ENCODE measurements at places on chromosomes 3 and 15.
A peak's percentile ranks its signal among the peaks of the same experiment; 100 is the strongest.

- no peak for DNase-seq
Measured at GRCh38 chr3:171044384-171044783, 17.9 kb upstream of the SLC2A2 start.

GRCh38 chr3:17044855-17045254 lies 160.1 kb downstream of the PLCL2 start:
- no peak for DNase-seq

DNA sequence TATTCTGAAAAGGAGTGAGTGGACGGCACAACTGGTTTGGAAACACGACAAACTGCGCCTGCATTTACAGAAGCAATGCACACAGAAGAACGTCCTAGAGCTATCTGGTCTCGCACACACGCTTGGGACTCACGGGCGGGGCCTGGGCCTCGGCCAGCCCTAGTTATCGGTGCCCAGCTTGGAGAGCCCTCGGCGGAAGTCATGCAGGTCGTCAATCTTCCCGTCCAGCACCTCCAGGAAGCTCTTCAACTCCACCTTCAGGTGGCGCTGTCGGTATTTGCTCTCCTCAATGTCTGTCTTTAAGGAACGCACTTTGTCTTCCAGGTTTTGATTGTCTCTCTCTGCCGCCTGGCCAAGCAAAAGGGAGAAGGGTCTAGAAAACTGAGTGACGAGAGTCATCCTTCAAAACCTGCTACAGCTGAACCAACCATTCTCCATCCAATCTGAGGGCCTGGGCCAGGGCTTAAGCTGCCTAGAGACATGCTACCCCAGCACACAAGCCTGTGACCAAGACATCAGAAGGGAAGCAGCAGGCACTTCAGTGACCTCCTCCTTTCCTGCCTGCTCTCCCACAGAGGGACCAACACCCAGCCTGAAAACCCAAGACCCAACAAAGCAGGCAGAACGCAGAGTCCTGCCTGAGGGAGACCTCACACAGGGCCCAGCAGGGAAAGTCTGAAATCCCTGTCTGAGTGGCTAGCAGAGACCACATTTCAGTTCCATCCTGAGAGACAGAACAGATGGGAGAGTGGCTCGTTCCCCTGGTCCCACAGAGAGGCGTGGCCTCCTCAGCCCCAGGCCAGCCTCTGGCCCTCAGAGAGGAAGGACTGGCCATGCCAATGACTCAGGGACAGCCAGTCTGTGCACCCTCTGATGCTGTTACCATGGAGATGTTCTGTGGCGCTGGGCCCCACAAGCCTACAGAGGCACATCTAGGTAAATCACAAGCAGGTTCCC lies 40.4 kb downstream of the WHAMM start:
- peak; percentile 84 for DNase-seq

DNA sequence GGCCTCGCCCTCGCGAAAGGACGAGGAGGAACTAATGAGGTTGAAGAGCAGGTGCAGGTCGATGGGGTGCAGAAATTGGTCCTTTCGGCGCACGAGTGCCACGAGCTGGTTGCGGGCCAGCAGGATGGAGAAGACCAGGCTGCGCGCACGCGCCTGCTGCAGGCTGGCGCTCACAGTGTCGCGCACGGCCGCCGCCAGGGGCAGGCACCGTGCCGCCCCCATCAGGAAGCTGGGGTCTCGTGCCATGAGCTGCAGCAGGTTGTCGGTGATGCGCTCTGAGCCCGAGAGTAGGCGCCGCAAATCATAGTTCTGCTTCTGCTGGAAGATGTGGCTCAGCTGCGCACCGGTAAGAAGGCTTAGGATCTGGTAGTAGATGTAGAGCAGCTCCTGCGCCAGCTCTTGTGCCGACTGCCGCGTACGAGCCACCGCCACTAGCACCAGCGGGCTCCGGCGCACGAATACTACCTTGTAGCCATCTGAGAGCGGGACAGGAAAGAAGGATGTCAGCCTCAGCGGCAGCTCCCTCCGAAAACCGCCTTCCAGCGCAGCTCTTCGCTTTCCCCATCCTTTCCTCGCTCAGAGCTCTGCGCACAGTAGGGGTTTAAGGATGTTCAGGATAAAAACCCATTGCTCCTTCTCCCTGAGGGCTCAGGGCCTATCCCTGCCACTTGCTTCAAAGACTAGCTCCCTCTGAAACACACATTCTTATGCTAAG lies 6.9 kb upstream of the MST1R start:
- DNase-seq = no peak

- DNase-seq = no peak
Measured at GRCh38 chr3:121505256-121505655, 40.5 kb downstream of the POLQ start.

GRCh38 chr15:25724899-25725298 lies 138.2 kb downstream of the ATP10A start:
- DNase-seq = no peak

DNA sequence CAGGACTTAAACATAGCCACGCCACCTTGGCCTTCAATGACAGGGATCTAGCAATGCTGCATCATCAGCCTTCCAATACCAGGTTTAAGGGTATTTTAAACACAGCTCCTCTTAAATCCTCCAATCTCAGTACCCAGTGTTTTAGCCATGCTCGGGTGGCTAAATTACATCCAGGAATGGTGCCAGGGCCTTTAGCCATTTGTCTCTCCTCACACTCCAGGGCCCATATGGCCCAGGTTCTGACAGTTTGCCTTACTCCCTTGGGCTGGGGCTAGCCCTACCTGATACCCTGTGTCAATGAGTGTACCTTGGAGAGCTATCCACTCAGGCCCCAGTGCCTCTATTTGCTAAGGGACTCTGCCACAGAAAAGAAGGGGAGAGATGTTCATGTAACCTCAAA lies 29.4 kb downstream of the ZNF589 start:
- DNase-seq = no peak

- DNase-seq = no peak
Measured at GRCh38 chr3:151174351-151174750, 28.7 kb downstream of the GPR171 start.

GRCh38 chr15:93983526-93983925 lies 247.8 kb upstream of the MCTP2 start:
- DNase-seq = no peak

DNA sequence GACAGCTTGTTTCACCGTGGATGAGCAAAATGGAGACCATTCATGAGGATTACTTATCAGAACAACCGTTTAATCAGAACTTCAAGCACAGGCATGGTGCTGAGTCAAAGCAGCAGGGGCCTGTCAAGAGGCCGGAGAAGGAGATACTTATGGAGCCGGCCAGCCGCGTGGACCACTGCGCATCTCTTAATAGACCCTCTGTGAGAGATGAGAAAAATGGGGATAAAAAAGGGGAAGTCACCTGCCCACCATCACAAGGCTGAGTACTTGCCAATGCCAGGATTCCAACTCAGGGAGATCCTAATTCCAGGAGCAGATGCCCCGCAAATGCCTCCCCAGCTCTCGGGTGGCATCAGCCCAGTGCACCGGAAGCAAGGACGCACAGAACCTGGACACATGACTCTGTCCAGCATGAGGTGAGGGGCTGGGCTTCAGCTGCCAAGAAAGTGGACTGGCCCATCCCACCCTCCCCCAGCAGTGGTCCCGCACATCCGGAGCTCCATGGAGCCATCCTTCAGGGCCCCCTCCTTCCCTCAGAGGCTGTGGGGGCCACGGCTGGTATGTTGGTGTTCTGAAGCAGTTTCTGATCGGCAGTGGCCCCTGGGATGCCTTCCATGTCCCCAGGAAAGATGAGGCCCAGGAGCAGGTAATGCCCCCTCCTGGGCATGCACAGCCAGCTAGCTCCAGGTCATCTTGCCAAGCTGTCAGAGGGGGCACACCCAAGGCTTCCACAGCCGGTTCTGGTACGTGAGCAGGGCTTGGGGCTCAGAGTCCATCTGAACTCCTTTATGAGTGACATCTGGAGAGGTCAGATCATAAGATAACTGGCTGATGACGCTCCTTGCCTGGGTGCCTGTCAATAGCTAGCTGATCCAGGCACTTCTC lies 143.8 kb downstream of the ATP10A start:
- no peak for DNase-seq

DNA sequence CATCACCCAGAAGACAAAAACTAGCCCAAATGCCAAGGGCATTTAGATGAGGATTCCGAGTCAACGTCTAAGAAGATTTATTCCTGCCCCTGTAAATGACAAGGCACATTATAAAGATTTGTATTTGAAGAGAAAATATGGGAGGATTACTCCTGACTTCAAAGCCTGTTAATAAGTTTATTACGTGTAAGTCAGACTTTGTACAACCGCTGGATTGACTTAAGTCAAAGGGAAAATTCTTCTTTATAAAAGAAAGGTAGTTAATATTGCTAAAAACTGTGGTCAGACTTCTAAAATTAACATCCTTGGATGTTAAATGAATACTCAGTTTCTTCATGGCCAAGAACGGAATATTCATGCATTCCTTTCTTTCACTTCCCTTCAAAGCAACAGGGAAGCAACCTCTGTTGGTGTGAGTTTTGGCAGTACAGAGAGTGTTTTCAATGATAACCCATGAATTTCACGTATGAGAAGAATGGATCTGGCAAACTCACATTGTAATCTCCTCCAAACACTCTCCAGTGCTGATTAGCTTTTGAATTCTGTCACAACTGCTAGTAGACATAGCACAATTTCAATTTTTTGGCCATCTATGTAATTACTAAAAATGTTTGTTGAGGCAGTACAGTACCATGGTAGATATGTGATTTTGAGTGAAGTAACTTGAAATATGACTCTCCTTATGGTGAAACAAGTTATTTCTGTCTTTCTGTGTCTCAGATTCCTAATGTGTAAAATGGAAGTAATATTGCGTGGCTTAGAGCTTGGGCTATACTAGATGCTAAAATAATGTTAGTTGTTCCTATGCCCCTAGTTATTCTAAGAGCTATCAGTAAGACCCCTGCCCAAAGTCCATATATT lies 62.0 kb downstream of the PLD1 start:
- DNase-seq = no peak

GRCh38 chr15:41928637-41929620 lies 35.1 kb upstream of the SPTBN5 start:
- no peak for DNase-seq

GRCh38 chr15:29058903-29059539 lies 173.2 kb downstream of the APBA2 start:
- no peak for DNase-seq

- DNase-seq = no peak
Measured at GRCh38 chr3:71057526-71057894, 526.0 kb downstream of the FOXP1 start.

DNA sequence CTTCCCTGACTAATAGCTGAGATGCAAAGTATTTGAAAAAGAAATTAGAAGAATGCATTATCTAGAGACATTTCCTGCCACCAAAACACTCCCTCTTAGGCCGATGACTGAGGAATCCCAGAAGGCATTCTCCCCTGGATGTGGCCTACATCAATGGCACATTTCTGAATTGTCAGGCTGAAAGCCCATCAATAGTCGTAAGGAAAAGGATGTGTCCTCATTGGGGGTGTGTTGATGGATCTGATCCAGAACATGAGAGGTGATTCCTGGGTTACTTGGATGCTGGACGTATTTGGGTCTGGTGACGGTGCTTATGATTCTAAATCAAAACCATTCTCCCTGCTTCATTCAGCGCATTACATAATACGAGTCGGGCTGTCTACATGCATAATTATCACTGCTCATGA lies 216.9 kb upstream of the CDIN1 start:
- DNase-seq = no peak

- no peak for DNase-seq
Measured at GRCh38 chr15:97037080-97037479, 706.6 kb downstream of the NR2F2 start.

DNA sequence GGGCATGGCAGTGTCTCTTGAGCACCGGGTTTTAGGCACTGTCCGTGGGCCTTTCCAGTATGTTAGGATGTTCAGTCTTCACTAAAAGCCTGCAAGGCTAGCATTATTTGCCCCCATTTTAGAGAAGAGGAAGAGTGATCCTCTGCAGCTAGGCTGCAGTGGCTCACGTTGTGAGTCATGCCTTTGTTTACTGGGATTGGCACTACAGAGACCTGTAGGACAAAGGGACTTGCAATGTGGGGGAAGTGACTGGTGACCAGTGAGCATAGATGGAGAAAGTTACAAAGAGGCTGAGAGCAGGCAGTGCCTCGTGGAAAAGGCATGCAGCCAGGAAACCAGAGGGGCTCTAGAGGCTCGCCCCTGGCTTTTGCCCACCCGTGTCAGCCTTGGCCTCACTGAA lies 26.8 kb upstream of the CPNE9 start:
- no peak for DNase-seq

GRCh38 chr3:58989163-58989562 lies 60.7 kb downstream of the CFAP20DC start:
- no peak for DNase-seq

- peak; percentile 38 for DNase-seq
Measured at GRCh38 chr3:132256989-132257388, 60.2 kb upstream of the ACP3 start.

GRCh38 chr3:171691485-171691884 lies 118.8 kb downstream of the PLD1 start:
- no peak for DNase-seq

- DNase-seq = no peak
Measured at GRCh38 chr3:10975695-10976234, 16.8 kb upstream of the SLC6A1 start.

DNA sequence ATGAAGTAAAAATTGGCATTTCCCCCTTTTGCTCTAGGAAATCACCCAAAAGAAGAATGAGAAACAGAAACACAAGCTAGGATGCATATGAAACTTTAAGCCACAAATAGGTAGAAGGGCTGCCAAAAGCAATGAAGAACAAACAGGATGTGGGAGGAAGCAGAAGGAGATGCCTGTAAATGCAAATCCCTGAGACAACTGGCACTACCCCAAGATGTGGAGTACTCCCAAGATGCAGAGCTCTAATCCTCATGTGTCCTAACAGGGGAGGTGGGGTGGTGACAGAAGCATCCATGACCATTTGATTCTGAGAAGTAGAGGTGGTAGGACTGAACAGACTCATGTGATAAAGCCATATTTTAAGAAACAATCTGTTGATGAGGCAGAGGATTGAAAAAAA lies 31.9 kb upstream of the ZNF280D start:
- no peak for DNase-seq

GRCh38 chr3:43627360-43627759 lies 5.5 kb upstream of the ANO10 start:
- DNase-seq = no peak

DNA sequence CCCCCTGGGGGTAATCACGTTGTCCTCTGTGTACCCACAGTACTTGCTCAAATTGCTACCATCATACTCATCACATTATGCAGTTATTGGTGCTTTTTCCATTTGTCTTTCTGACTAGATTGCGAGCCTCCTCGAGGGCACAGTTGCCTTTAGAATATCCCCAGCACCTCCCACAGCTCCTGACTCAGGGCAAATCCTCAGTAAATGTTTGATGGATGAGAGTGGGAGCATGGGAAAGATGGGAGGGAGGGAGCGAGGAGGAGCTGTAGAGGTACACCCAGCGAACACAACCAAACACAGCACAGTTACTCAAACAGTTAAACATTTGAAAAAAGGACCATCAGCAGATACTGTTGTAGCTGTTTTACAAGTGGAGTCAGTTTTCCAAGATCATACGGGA lies 27.9 kb downstream of the SIDT1 start:
- no peak for DNase-seq

GRCh38 chr15:83174891-83175290 lies 32.7 kb downstream of the HDGFL3 start:
- DNase-seq = no peak

- DNase-seq = no peak
Measured at GRCh38 chr3:114437897-114438296, 144.1 kb downstream of the TIGIT start.
